ENCODE measurements at places on chromosomes 5 and 9.
A peak's percentile ranks its signal among the peaks of the same experiment; 100 is the strongest.

DNA sequence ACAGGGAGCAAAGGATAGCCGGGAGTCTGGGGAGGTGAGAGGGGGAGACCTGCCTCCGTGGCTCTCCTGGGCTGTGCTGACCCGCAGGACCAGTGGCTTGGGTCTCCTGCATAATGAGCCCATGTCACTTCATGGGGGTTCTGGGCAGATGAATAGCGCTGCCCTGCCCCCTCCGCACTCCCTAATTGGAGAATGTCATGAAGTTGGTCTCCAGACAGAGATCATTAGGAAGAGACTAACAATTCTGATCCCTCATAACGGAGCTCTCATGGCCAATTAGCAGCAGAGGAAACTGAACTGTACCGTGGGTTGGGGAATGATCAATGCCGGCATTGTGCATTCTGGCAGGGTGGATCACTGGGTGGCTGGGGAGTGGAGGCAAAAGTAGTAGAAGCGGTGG is 186.1 kb downstream of the FSTL4 start:
- DNase-seq = no peak

DNA sequence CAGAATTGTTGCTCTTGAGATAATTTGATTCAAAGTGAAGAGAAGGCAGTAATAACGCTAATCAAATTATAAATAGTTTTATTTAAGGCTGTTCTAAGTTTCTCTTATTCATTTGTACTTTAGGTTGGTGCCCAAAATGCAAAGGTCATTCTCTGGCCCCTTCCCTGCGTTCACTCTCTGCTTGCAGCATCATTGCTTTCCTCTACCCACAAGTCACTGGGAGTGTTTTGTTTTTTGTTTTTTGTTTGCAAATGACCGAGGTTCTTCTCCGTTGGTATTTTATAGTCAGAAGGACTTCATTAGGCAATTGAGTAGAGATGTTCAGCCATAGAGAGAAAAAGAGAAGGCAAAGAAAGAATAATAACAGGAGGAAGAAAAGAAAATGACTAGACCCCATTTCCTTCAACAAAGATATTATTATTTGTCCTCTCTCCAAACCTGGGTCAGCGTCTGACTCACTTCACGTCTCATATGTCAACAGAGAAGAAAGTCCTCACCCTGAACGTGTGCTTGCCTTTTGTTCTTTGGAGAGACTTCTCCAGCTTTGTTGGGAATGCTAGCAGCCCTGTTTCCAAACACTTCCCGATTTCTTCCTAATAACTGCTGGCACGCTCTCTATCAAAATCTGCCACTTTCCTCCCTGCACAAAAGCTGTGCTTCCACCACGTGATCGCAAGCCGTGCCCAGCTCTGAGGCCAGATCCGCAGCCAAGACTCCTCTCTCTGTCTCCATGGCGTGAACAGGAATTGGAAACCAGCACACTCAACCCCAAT is 119.8 kb downstream of the EBF1 start:
- no peak for DNase-seq

GRCh38 chr5:172178301-172178987 is 9.6 kb downstream of the STK10 start:
- DNase-seq = no peak

- no peak for DNase-seq
Measured at GRCh38 chr9:3810231-3810630, 284.4 kb upstream of the RFX3 start.

DNA sequence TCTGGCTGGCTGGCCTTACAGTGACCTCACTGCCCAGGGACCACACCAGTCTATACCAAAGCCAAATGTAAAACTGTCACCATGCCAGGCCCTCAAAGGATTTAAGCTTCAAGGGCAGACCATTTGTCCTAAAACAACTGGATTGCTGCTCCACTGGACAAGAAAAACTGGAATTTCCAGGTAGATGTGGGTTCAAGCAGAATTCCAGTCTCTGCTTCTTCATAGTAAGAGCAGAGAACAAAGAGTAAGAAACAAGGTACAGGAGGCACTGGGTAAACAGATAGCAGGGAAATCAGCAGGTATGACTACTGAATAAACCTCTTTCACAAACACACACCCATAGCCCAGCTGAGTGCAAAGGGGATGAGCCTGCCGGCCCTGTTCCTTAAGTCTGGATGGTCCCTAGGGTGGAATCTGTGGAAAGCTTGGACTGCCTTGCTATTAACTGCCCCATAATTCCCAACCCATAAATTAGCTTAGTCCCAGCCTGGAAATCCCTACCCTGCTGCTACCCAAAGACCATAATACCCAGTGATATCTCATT is 5.5 kb downstream of the B4GALT1 start:
- no peak for DNase-seq

DNA sequence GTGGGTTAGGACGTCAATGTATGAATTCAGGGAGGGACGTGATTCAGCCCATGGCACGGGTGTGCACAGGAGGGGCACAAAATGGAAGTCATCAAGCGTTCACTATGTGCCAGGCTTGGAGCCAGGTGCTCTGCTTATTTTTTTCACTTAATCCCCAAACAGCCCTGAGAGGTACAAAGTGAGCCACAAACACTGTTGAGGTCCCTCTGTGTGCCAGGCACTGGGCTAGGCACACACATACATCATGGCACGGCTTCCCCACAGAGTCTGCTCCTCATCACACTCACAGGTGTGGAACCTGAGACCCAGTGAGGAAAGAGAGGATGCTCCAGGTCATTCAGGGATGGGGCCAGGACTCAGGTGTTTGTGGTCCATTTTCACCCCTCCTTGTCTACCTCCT is 68.1 kb downstream of the GALNT12 start:
- no peak for DNase-seq

GRCh38 chr9:137173796-137174664 is 2.2 kb upstream of the TMEM210 start:
- no peak for DNase-seq

DNA sequence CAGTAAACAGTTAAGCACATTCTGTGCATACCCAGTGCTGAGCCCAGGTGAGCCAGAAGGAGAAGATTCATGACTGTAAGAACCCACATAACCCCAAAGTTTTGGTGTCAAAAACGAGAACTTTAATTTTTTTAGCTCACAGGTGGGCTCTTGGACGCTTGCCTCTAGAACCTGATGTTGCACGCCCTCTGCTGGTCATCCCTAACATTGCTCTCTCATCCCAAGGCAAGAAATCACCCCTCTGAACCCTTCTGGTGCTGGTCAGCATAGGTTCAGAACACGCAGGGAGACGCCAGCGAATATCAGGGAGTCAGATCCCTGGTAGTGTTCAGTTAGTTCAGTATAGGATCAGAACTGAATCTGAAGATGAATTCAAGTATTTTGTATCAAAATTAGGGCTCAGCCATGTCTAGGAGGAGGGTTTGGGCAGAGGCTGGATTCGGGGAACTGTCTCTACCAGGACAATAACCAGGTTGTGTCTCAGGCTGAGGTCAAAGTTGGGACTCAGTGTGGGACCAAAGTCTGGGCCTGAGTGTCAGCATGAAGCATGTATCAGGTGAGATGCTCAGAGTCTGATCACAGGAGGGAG is 4.1 kb upstream of the DNAJB5 start:
- peak; percentile 59 for DNase-seq

GRCh38 chr9:93646640-93647178 is 70.3 kb downstream of the PHF2 start:
- no peak for DNase-seq

- no peak for DNase-seq
Measured at GRCh38 chr9:81513059-81513458, 176.3 kb downstream of the TLE1 start.

DNA sequence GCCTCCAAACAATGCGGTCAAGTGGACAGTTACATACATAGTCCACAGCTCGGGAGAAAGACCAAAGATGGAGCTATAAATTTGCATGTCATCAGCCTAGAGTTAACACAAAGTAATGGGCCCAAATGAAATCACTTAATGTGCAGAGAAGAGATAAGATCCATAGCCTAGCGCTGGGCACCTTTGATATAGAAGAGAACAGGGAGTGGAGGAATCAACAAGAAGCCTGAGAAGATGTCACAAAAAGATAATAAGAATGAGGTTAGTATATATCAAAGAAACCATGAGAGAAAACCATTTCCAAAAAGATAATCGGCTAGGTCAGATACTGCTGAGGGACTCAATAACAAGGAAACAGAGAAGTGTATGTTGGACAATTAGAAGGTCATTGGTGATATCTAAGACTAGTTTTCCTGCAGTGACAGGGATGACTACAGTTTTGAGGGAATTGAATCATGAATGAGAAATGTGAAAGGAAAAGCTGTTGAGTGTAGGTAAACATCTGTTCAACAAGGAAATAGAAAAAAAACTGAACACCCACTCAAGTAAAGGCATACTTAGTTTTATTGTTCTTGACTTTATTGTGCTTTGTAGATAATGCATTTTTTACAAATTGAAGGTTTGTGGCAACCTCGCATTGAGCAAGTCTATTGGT is 68.7 kb upstream of the CDH6 start:
- DNase-seq = no peak

DNA sequence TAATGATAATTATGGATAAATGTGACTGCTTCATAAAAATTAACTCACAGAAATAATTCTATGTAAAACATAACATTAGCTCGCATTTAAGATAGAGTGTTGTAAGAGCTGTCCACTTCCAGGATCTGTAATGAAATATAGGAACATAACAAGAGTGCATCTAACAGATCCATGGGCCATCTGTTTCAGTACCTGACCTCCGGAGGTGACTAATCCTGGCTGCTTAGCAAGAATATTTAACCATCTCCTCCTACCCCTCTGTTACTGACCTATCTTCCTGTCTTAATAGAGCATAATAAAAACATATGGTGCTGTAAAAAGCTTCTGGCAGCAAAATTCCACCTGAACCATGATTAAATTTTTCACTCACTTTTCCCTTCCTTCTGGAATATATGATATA is 7.1 kb downstream of the PLCXD3 start:
- no peak for DNase-seq

- no peak for DNase-seq
Measured at GRCh38 chr9:106885451-106885850, 22.5 kb downstream of the ZNF462 start.

GRCh38 chr5:69268899-69269298 is 34.2 kb downstream of the CDK7 start:
- no peak for DNase-seq

GRCh38 chr5:180645274-180646204 is 3.9 kb downstream of the FLT4 start:
- no peak for DNase-seq

- DNase-seq = no peak
Measured at GRCh38 chr9:37923796-37924427, 20.0 kb upstream of the SLC25A51 start.

- no peak for DNase-seq
Measured at GRCh38 chr9:1998111-1998510, 17.0 kb upstream of the SMARCA2 start.

- no peak for DNase-seq
Measured at GRCh38 chr9:115642285-115642684, 511.3 kb upstream of the PAPPA start.

GRCh38 chr5:52989781-52990527 is 802 bp downstream of the ITGA2 start:
- DNase-seq = no peak

GRCh38 chr9:6759185-6759977 is 1.6 kb downstream of the KDM4C start:
- no peak for DNase-seq

GRCh38 chr5:82312373-82312856 is 34.3 kb upstream of the RPS23 start:
- peak; percentile 1 for DNase-seq

- no peak for DNase-seq
Measured at GRCh38 chr9:136552117-136552703, 6.4 kb upstream of the NOTCH1 start.

DNA sequence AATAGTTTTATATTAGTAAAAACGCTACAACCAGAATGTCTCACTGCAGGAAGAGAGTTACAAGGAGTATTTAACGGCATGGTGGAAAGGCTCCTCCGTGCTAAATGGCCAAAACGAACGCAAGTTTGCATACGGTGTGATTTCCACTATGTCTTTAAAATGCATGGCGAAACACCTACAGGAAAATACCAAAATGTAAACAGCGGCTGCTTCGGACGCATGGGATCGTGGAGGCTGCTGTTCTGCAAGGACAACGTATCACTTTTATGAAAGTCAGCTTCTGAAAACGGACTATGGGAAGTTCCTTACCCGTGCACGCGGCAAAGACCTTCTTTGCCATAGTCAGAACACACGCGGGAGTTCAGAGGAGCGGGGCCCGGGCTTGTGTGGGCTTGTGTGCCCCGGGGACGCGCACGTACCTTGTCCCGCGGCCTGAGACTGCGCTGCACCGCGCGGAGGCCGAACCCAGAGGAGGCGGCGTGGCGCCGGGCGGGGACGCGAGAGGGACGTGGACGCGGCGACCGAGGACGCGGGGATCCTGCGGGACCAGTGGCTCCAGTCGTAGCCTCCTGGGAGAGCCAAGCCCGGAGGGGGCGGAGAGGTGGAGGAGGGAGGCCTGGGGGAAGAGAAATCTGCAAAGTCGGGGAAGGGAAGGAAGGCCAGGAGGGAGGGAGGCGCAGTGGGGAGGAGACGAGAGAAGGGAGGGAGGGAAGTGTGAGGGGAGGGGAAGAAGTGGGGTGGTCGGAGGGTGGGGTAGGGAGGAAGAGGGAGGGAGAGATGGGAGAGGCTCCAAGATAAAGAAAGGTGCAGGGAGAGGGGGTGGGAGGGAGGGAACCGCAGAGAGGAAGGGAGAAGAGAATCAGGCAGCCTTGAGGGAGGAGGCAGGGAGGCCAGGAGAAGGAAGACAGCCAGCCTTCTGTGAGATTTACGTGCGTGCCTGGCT is at the start of gene CMBL:
CMBL (minus strand) TSS at position 697 of the 943 bp plus-strand sequence. CDS start 17,140 bp downstream, outside the sequence.
- DNase-seq = peak; percentile 58

Measured in NCI-H1930 (cell line).